ENCODE measurements at places on chromosomes 3 and 15.

DNA sequence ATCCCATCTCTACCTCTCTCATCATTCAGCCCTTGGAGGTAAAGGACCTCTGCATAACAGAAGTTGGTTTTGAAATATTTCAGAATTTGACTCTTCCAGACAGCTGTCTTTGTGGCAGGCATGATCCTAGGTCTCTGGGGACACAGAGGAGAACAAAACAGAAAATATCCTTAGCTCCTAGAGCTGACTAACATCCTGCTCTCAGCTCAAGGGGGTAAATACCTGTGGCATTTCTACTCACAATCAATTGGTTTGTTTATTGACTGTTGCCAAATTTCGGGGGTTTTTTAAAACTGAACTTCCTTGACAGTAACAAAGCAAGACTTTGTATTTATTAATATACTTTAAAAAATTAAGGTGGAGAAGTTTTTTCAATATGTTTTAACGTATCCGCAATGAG, 78.8 kb downstream of the EOMES start:
- no peak for DNase-seq

- no peak for DNase-seq
Measured at GRCh38 chr3:159765030-159765859, 223.4 kb upstream of the IL12A start.

GRCh38 chr15:80274996-80275395, 23.0 kb upstream of the CTXND1 start:
- no peak for DNase-seq

- no peak for DNase-seq
Measured at GRCh38 chr15:98755781-98756180, 107.4 kb downstream of the IGF1R start.

GRCh38 chr3:143160437-143160836, 40.9 kb downstream of the CHST2 start:
- DNase-seq, result no peak

- DNase-seq, result no peak
Measured at GRCh38 chr3:28039234-28039633, 202.2 kb upstream of the CMC1 start.

- no peak for DNase-seq
Measured at GRCh38 chr3:16478516-16478915, 35.0 kb downstream of the RFTN1 start.

Data from esophagus squamous epithelium (tissue), 5 donors.